ENCODE measurements at places on chromosomes 5 and 9. TPM values are rescaled to one million over a fixed set of nuclear protein-coding genes. Genes with fewer than 3 reads are reported as not detected.
A peak's percentile ranks its signal among the peaks of the same experiment; 100 is the strongest.

GRCh38 chr5:150512368-150512747, 4.4 kb downstream of the NDST1 start:
- DNase-seq = no peak
- H3K4me3 ChIP-seq = no peak overlapping the region
- H3K27ac ChIP-seq = peak overlapping the region; percentile 65
- no peaks in the 10 kb centered on the region for H3K27me3 ChIP-seq
- H3K4me1 ChIP-seq = peaks cover 100% of the 10 kb centered on the region

DNA sequence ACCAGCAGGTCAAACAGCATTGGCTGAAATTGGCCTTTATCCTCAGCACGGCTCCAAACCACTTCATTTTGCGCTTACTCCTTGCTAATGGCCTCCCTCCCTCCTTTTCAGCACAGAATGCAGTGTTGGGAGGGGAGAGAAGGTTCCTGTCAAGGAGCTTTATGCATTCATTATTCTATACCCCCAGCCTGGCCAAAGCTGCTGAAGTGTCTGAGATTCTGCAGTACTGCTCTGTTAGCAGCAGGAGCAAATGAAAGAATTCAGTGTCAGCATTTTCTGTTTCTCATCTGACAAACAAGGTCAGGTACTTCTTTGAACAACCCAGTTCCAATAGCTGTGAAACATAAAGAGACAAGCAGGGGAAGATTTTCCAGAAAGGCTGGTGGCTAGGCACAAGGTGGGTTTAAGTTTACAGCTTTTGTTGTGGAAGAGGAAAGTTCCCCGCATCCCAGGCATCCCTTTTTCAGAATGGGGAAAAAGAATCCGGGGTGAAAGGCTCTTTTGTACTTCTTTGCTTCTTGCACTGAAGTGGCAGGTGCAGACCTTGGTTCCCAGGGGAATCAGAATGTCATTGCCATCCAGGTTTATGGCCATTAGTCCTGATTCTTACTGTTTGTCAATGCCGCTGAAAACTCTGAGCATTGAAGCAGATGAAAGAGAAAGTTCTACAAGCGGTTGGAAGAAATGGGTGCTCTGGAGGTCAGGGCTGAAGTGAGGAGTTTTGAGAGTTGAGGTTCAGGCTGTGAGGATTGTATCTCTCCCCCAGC, 109.3 kb upstream of the APC start:
- no peak overlapping the region for H3K4me3 ChIP-seq
- H3K4me1 ChIP-seq = no peaks in the 10 kb centered on the region
- no peaks in the 10 kb centered on the region for H3K27me3 ChIP-seq
- H3K27ac ChIP-seq = no peak overlapping the region

DNA sequence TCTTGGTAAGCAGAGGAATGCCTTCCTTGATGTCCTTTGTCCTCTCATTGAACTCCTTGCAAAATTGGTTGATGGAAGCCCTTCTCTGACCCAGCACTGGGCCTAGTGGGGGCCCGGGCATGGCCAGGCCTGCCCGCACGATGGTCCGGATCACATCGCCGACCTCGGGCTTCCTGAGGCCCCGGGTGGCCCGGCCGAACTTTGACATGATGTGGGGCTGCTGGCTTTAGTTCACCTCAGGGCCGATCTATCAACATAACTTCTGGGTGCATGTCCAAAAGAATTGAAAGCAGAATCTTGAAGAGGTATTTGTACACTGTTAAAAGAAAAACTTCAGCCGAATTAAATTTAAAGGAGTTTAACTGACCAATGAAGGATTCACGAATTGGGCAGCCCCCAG, 24.1 kb upstream of the GNPDA1 start:
- no peaks in the 10 kb centered on the region for H3K4me1 ChIP-seq
- DNase-seq = no peak
- no peaks in the 10 kb centered on the region for H3K27me3 ChIP-seq
- no peaks in the 10 kb centered on the region for H3K36me3 ChIP-seq
- no peak overlapping the region for H3K4me3 ChIP-seq

DNA sequence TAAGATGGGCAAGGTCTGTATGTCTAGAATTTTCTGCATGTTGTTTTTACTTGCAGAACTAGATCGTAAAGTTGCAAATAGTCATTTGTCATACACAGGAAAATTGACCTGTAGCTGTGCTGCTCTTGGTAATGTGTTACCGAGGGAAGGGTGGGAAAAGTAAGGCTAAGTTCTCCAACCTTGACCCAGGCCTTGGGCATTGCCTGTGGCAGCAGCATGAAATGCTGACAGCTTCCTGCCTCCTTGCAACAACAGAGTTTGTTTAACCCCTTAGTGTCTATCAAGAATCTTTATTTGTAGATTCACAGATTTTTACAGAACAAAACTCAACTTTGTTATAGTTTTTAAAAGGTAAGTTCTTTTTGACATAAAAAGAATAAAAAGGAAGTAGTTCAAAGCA, 48.3 kb downstream of the ERCC6L2 start:
- H3K27ac ChIP-seq = no peak overlapping the region
- DNase-seq = no peak
- H3K36me3 ChIP-seq = no peaks in the 10 kb centered on the region
- H3K4me1 ChIP-seq = peaks cover 3% of the 10 kb centered on the region

GRCh38 chr9:106798016-106798799, 64.8 kb upstream of the ZNF462 start:
- no peak overlapping the region for H3K4me3 ChIP-seq
- H3K4me1 ChIP-seq = peaks cover 20% of the 10 kb centered on the region
- no peak overlapping the region for H3K27ac ChIP-seq
- DNase-seq = no peak

GRCh38 chr9:137741330-137741729, 122.5 kb downstream of the EHMT1 start:
- H3K27me3 ChIP-seq = no peaks in the 10 kb centered on the region
- peaks cover 7% of the 10 kb centered on the region for H3K36me3 ChIP-seq
- no peak overlapping the region for H3K27ac ChIP-seq
- DNase-seq = no peak

- no peaks in the 10 kb centered on the region for H3K27me3 ChIP-seq
- H3K4me1 ChIP-seq = no peaks in the 10 kb centered on the region
Observed at GRCh38 chr5:174371600-174372094, 326.1 kb downstream of the NSG2 start.

SHISAL2B gene
- total RNA-seq = not detected

- H3K27ac ChIP-seq = no peak overlapping the region
- no peak for DNase-seq
- H3K27me3 ChIP-seq = no peaks in the 10 kb centered on the region
- H3K4me1 ChIP-seq = no peaks in the 10 kb centered on the region
Observed at GRCh38 chr5:111950660-111951059, 193.7 kb upstream of the NREP start.

GRCh38 chr5:116035123-116035522, 2.9 kb downstream of the ARL14EPL start:
- no peak overlapping the region for H3K27ac ChIP-seq
- no peak overlapping the region for H3K4me3 ChIP-seq
- no peak for DNase-seq
- H3K4me1 ChIP-seq = no peaks in the 10 kb centered on the region
- H3K36me3 ChIP-seq = no peaks in the 10 kb centered on the region
- H3K27me3 ChIP-seq = no peaks in the 10 kb centered on the region

DNA sequence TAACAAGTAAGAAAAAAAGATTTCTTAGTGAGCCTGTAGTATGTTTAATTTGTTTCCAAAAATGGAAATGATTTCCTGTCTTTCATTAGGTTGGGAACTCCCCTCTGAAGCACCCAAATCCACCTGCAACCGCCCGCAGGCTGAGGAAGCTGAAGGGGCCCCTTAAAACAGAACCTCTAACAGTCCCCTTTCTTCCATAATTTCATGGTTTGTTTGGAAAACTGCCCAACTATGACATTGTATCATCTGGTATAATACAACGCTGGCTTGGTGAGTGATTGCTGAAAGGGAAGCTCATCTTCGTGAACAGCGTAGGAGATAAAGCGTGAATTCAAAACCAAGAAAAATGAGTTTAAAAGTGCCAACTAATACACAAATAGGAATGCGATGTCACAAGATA, 215.5 kb downstream of the FSTL4 start:
- H3K27ac ChIP-seq = no peak overlapping the region
- no peaks in the 10 kb centered on the region for H3K27me3 ChIP-seq
- H3K36me3 ChIP-seq = no peaks in the 10 kb centered on the region

TEX53 gene
- total RNA-seq = not detected

DNA sequence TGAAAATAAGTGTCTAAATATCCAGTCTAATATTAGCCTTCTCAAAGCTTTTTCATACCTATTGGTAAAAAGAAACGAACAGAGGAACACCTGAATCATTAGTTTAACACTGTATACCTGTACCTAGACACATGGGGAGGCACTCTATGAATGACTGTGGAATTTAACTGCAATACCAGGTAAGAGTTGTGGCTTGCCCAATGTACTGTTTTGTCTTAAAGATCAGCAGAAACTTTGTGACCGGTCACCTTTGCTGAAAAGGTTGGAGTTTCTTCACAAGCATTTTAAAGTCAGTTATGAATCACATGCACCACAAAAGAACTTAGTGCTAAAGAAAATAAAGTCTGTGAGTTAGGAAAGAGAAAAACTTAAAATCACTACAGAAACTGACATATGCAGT, 2.4 kb downstream of the PGGT1B start:
- no peaks in the 10 kb centered on the region for H3K36me3 ChIP-seq
- no peak for DNase-seq

SYK gene
- 50.7 TPM for total RNA-seq

PCDH12 gene
- 7.7 TPM for total RNA-seq

DNA sequence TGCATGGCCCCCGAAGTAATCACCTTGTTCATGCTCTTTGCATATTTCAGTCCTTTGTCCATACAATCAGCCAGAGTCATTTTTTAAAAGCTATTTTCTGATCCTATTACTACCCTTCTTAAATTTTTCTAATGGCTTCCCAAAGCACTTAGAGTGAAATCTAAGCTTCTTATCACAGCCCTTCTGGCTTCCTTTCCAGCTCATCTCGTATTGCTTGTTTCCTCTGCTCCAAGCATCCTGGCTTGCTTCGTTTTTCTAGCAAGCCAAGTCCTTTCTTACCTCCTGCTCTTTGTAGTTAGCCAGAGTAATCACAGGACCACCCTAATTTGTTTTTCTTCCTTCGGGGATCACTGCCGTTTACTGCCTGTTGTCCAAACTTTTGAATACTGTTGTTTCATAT, 453.3 kb downstream of the KIF4B start:
- H3K4me1 ChIP-seq = peaks cover 3% of the 10 kb centered on the region
- no peak overlapping the region for H3K27ac ChIP-seq
- H3K4me3 ChIP-seq = no peak overlapping the region
- no peaks in the 10 kb centered on the region for H3K36me3 ChIP-seq

DNA sequence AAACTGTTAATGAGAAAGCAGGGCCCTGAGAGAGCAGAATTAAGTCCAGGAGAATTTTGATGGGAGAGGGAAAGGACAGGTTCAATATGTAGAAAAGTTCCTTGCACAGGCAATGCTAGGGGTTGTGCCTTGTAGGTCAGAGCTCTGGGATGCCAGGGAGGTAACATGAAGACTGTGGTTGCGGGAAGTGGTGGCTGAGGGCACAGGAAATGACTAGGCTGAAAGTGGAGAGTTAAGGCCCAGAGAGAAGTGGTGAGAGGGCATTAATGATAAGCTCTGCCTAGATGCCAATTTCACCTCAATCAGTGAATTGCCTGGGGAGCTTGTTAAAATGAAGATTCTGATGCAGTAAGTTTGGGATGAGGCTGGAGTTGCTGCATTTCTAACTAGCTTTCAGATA, 31.5 kb upstream of the PPP3R2 start:
- no peak for DNase-seq
- no peaks in the 10 kb centered on the region for H3K4me1 ChIP-seq
- H3K4me3 ChIP-seq = no peak overlapping the region
- no peaks in the 10 kb centered on the region for H3K27me3 ChIP-seq

PGM5 gene
- total RNA-seq = 23.2 TPM

DNA sequence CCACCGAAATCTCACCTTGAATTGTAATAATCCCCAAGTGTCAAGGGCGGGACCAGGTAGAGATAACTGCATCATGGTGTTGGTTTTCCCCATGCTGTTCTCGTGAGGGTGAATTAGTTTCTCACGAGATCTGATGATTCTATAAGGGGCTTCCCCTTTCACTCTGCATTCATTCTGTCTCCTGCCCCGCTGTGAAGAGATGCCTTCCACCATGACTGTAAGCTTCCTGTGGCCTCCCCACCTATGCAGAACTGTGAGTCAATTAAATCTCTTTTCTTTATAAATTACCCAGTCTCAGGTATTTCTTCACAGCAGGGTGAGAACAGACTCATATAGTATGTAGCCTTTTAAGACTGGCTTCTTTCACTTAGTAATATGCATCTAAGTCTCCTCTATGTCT, 128.1 kb upstream of the NR5A1 start:
- H3K4me3 ChIP-seq = no peak overlapping the region
- H3K36me3 ChIP-seq = no peaks in the 10 kb centered on the region
- no peak for DNase-seq
- H3K4me1 ChIP-seq = peaks cover 9% of the 10 kb centered on the region
- H3K27ac ChIP-seq = no peak overlapping the region
- no peaks in the 10 kb centered on the region for H3K27me3 ChIP-seq

PAPPA gene
- total RNA-seq = 5.0 TPM

All from thyroid gland (tissue), 4 donors.